ENCODE measurements at places on chromosomes 7 and 10.

GRCh38 chr7:91310830-91311460 lies 46.7 kb downstream of the FZD1 start:
- no peak for DNase-seq

- no peak for DNase-seq
These were observed 22.6 kb downstream of the TMEM254 start for GRCh38 chr10:80100861-80101695.

DNA sequence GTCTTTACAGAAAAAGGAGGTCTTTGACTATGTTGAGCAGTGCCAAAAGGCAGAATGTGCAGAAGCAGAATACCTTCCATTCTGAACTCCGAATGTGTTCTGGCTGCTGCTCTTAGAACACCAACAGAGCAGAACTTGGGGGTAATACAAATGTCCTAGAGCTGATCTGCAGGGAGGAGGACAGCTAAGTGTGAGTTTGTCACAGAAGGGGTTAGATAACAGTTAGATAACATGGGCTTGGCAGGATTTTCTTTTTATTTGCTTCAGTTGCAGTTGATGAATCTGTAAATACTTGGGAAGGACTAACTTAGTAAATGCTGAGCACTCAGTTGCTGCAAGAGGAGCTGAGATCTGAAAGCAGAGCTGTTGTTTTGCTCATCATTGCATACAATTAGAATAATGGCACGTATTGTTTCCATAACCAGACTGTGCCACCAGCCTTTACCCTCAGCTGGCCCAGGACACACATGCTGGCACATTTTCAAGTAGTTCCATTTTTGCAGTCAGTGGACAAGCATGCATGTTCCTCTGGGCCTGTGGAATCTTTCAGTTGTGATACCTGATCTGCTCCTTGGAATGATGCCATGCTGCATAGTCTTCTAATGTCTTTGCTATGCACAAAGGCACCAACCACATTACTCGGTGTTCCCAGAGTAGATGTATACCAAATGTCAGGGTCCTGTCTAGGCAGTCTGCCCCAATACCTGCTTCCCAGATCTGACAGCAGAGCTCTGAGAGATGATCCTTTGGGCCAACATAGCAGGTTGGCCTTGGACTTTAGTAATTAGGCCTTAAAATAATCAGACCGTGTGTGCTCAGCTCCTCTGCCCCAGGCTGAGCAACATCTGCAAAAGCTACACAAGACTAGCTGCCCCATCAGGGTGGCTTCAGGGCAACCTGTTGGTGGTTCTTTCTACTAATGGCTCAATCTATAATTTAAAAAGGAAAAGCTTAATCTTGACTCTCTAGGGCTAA lies 55.7 kb downstream of the GSDME start:
- DNase-seq = no peak

- DNase-seq = no peak
These were observed 18.3 kb upstream of the RHEB start for GRCh38 chr7:151537818-151538561.

DNA sequence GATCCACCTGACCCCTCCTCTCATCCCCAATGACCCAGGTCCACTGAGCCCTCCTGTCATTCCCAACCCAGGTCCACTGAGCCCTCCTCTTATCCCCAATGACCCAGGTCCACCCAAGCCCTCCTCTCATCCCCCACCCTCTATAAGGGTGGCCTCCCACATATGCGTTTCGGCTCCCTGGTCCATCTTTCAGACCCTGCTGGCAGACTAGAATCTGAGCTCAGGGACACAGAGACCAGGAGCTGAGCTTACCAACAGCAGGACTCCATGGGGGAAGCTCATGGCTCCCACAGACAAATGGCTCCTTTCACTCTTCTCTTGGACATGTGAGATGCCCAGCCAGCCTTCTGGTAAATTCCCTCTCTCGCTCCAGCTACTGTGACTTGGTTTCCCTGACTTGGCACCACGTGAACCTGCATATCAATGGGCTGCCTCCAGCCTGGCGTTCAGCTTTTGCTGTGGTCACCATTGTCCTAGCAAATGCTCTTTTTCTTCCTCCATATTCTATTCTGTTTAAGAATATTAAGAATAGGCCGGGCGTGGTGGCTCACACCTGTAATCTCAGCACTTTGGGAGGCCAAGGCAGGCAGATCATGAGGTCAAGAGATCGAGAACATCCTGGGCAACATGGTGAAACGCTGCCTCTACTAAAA lies 24.8 kb upstream of the INPP5A start:
- DNase-seq = no peak

GRCh38 chr7:16594676-16595075 lies 50.9 kb downstream of the ANKMY2 start:
- DNase-seq = no peak

DNA sequence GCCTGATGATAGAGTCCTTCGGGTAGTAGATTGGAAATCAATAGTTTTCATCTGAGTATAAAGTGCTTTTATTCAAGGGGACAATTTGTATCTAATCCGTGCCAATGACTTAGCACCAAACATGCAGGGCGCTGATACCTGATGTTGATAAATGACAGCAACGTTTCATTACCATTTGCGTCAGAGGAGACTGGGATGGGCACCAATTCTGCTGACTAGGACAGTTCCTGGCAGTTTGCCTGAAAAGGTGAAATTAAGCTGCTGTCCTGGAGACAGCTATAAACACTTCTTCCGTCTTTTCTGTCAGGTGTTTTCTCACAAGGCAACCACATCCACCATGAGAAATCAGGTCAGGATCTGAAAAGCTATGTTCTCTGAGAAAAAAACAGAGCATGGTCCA lies 1136.4 kb downstream of the TYW1 start:
- DNase-seq = no peak

- no peak for DNase-seq
These were observed 8.7 kb downstream of the GPR146 start for GRCh38 chr7:1053002-1053411.

DNA sequence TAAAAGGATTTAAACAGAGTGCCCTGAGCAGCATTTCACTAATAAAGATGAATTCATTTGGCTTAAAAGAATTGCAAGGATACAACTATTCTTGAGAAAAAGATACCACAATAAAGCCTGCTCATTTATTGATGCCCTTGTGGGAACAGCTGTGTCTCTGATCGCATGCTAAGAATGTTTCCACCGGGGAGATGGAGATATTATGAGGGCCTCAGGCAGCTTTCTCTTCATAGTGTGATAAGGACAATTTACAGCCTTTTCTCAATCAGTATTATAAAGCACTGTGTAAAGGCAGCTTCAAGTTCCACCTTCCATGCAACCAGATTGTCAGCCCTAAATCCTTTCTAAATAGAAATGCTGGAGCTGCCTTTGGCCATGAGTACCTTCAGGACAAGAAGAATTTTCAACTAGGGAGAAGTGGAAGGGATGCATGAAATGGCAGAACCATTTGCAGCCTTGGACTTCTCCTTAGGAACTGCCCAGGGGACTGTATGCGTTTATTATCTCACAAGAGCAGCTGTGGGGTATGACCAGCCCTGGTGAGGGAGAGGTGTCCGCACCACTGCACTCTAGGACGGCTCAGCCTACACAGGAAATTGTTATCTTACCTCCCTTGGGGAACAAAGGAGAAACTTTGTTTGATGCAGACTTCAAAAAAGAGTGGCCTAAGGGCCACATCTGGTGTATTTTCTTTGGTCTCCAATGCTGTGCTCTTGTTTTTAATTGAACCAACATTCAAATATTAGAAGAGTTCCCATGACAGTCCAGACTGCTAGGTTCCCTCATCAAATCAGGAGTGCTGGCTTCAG lies 116.9 kb upstream of the PCGF5 start:
- DNase-seq = no peak

GRCh38 chr10:110214371-110214826 lies 7.0 kb downstream of the MXI1 start:
- DNase-seq = no peak

DNA sequence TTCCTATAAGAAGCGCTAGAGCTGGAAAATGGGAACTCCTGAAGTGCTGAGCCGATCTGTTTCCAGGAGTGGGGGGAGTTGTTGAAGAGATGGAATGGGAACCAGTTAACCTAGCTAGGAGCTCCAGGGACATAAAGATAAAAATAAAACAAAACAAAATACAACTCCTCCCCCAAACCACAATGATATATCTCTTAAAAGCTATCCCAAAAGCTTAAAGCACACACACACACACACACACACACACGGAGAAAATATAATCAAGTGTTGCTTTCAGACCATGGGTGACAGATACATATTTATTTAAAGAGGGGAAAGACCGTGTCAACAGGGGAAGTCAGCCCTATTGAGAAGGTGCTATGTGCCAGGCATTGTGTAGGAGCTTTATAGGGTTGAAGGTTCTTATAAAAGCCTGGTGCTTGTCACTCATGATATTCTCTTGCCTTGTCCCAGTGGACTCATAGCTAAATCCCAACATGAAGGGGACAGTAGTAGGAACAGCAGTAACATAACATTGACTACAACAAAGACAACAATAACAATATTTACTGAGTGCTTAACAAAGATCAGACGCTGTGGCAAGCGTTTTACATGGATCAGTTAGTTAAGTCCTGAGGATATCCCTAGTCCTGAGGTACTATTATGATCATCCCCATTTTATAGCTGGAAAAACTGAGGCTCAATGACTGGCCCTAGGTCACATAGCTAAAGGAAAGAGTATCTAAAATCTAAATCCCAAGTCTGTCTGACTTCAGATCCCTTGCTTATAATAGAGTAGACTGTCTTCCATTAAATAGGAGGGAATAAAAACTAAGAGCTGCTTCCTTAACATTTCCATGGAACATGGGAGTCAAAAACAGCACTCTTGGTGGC lies 115.5 kb downstream of the SPAG6 start:
- DNase-seq = no peak

- no peak for DNase-seq
These were observed 255.7 kb downstream of the TNS3 start for GRCh38 chr7:47326220-47326619.

GRCh38 chr10:58701405-58702135 lies 188.9 kb downstream of the BICC1 start:
- peak; percentile 24 for DNase-seq

GRCh38 chr7:151575410-151575809 lies 55.7 kb upstream of the RHEB start:
- DNase-seq = no peak

GRCh38 chr7:152189061-152189460 lies 163.6 kb downstream of the GALNT11 start:
- DNase-seq = no peak

GRCh38 chr7:79452495-79453265 lies 787 bp downstream of the MAGI2 start:
- peak; percentile 16 for DNase-seq

- no peak for DNase-seq
These were observed 76.2 kb upstream of the KIF5B start for GRCh38 chr10:32132357-32132946.

DNA sequence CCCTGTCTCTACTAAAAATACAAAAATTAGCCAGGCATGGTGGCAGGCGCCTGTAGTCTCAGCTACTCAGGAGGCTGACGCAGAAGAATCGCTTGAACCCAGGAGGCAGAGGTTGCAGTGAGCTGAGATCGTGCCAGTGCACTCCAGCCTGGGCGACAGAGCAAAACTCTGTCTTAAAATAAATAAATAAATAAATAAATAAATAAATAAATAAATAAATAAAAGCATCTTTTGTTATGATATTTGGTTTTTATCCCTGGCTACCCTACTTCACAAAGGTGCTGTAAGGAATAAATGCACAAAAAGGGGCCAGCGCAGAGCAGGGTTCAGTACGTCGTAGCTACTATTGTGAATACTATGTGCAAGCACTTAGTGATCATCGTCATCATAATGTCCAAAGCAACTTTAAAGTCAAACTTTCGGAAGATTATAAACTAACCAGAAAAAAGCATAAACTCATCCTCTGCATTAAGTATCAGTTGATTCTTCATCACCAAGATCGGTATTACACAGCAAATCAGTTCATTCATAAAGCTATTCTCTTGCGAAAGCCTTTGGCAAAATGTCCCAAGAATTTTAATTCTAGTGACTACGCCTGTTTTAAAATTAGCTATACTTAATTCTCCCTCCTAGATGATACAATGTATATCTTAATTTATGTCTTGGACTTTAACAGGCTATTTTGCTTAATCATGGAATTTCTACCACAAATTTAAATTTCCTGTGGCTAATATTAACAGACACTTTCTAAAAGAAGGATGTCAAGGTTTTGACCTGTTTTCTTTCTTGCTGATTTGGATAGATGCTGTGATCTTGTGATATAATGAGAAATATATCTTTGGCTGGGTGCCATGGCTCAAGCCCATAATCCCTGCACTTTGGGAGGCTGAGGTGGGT lies 7.6 kb upstream of the NFE2L3 start:
- no peak for DNase-seq

DNA sequence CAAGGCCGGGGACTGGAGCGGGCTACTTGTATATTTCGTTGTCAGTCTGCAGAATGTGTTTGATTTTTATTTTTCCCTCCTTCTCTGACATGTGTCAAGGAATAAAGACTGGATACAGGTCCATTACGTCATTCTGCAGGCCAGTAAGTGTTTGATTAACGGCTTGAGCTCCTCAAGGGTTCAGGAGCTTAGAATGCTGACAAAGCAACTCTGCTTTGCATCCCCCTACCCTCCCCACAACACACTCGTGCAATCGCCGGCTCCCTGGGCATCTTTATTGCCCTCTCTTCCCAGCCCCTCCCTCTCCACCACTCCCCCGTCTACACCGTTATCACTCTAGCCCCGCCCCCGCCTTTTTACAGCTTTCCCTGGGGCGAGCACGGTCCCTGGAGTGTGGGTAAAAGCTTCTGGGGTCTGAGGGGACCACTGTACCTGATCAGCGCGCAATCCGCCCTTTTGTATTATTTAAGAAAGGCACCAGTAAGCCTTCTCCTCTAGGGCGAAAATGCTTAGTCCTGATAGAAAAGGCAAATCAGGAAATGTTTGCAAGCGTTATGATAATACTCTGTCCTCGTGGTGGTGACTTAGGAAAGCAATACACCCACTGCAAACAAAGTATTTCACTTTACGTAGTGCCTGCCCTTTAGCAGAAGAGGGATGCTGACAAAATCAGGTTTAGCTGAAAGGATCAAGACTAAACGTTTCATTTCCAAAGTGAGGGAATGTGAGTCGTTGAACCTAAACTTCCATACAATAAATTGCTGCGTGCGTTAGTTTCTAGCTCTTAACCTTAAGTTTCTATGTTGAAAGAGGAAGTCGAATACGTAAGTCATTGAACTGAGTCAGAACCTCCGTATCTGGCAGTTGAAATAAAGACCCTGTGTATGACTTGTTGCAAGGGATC lies 1.4 kb upstream of the CREB5 start:
- peak; percentile 26 for DNase-seq

DNA sequence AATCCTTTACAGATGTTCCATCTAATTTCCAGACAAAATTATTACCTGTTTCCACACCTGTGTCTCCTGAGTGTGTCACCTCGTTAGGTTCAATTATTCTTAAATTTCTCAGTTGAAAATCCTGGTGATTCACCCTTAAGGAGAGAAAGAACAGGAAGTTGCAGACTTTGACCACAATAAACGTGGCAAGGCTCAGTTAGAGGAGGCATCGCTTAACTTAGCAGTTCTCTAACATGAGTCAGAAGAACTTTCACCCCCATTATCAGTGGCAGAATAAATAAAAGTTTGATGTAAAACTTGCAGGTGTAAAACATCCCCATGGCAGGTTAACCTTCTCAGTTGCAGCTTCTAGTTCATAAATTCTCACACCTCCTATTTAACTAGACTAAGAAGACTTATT lies 8.3 kb downstream of the XPNPEP1 start:
- no peak for DNase-seq

All from heart right ventricle (tissue), 16 donors.